Vagina (tissue), 2 donors: ENCODE measurements at places on chromosomes 5 and 9.

- DNase-seq = no peak
Measured at GRCh38 chr5:142405814-142406395, 81.1 kb upstream of the SPRY4 start.

DNA sequence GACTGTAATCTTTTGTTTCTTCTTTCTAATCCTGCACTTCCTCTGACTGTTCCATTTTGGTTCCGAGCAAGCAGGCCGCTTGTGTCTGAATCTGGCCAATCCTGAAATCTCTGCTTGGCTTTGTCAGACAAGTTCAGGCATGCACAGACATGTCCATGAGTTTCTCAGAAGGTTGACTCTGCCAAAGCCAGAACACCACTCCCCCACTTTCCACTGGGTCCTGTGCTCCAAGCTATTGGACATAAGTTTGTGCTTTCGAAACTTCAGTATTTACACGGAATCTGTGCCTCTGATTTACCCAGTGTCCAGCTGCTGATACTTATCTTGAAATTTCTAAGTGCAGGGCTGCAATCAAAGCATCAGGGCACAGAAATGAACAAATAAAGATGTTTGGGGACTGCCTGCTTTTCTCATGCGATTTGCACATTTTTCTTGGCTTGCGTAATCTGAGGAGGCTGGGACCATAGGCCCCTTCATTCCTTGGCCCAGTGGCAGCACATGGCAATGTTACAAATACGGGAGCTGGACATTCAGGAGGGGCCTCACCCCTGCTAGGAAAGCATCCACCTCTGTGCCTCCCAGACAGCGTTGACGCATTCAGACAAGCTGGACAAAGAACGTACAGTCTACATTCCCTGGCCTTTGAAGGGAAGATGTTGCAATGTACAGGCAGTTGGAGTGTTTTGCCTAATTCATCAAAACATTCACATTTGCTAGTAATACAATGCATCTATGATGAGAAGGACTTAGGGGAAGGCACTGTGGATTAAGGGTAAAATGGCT is 209.2 kb upstream of the PAPPA start:
- DNase-seq = peak; percentile 98

DNA sequence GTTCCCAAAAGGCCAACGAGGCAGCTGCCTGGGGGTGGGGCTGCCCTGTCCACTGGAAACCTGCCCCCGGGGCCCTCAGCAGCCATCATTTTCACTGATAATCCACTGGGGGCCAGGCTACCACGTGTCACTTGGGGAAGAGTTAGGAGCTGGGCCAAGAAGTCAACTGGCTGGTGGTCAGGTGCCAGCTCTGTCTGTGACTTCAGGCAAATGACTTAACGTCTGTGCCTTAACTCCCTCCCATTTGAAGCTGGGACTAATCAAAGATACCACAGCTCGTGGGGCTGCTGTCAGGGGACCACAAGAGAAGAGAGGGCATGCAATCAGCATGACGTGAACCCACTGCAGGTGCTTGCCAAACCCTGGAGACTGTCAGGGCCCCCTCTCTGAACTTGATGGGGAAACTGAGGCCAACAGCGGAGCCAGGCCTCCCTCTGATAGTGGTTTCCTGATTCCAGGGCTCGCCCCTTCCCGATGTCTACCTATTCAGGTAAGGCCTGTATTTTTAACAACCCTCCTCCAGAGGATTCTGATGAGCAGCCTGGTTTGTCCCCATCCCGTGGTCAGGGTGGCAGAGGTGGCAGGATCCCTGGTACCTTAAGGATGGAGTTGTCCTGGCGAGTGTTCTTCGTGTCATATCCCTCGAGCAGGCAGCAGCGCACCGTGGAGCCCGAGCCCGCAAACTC is 12.3 kb upstream of the DPM2 start:
- DNase-seq = no peak

- no peak for DNase-seq
Measured at GRCh38 chr5:175800656-175801081, 70.7 kb upstream of the CPLX2 start.

- DNase-seq = no peak
Measured at GRCh38 chr5:38051711-38052511, 206.4 kb upstream of the EGFLAM start.

GRCh38 chr9:93594041-93594756 is 17.8 kb downstream of the PHF2 start:
- peak; percentile 78 for DNase-seq

- DNase-seq = no peak
Measured at GRCh38 chr5:149793256-149793550, 63.1 kb downstream of the PPARGC1B start.

DNA sequence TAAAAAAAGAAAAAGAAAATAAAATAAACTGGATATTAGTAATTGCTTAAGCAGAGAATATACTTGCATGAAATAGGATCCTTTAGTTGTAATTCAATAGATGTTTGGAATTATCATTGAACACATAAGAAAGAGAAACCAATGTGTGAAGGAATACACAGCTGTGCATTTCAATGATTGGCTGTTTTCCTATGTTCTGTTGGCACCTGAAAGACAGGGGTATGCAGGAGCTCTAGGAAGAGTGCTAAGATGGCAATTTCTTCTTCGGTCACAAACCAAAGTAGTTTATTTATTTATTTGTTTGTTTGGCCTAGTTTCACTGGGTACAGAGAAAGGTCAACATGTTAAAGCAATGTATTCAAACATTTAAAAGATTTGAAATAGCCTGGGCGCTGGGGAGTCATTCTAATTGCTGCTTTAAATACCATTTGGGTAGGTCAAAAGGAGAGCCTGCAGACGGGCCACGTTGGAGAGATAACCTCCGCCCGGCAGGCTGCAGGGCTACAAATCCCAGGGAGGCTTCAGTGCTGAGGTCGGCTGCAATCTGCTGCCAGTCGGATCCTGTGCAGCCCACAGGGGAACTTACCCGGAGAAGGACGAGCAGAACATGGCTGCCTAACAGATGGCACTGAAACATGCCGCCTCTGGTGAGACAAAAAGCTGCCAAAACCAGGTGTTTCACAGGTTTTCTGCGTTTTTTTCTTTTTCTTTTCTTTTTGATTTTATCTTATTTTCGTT is 154.2 kb upstream of the TYRP1 start:
- no peak for DNase-seq
